ENCODE measurements at places on chromosomes 4 and X.

GRCh38 chr4:41550308-41550707 is 12.4 kb downstream of the LIMCH1 start:
- DNase-seq: no peak

DNA sequence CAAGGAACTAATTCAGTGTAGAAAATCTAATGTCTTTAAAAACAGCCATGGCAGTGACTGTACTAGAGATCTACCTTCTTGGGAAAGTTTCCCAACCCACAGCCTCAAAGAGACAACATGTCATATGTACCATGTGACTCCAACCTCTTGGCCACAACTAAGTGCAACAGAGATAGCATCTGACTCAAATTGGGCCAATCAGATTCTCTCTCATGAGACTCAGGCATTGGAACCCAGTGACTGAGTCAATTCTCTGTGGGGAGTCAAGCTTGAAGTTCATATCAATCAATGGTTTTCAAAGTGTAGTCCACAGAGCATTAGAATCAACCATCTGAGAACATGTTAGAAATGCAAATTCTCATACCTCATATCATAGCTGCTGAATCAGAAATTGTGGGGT is 123.3 kb downstream of the MBNL3 start:
- DNase-seq: no peak

GRCh38 chrX:19440713-19441112 is 74.6 kb downstream of the MAP3K15 start:
- peak; percentile 54 for DNase-seq

DNA sequence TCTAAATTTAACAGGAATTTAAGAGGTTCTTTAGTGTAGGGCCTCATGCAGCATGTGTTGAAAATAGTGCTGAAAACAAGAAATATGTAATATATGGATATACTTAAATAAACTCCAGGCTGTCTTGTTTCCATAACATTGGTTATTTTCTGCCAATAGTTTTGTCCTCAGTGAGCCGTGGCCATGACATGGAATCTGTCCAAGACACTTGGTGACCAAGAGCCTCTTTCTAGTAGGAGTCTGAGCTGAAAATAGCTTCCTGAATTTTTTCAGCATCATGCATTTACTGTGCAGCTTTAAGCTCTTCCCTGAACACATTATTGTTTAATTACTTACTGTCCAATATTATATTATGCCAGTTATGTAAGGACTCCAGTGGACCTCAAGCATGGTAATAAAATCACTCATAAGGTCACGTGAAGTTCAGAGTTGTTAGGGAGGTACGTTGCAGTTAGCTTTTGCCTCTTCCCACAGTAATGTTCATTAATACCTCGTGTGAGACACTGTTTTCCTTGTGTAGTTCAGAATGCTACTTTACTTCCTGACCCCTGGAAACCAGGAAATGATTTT is 488.2 kb downstream of the GRID2 start:
- DNase-seq: no peak

GRCh38 chr4:152677117-152677516 is 2.7 kb downstream of the TMEM154 start:
- no peak for DNase-seq

DNA sequence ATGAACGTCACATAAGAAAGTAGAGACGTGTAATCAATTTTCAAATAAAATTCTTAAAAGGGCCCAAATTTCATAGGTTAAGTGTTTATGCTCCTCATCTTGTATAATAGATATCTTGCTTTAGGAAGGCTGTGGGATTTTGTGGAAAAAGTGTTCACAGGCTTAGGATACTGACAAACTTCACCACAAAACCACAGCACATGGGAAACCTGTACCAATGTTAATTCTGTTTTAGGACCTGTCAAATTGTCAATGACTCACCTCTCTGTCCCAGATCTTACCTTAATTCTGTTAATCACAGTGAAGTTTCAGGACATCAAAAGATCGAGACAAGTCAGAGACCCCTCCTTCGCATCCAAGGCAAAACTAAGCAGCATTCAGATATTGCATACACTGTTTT is 24.2 kb downstream of the FGFBP1 start:
- DNase-seq: peak; percentile 61
